ENCODE measurements at places on chromosomes 6 and 20.

GRCh38 chr6:11007715-11008608 lies 36.1 kb downstream of the ELOVL2 start:
- H3K4me1 ChIP-seq = peaks cover 5% of the 10 kb centered on the region
- no peaks in the 10 kb centered on the region for H3K36me3 ChIP-seq
- no peak overlapping the region for H3K4me3 ChIP-seq
- H3K27me3 ChIP-seq = no peaks in the 10 kb centered on the region

DNA sequence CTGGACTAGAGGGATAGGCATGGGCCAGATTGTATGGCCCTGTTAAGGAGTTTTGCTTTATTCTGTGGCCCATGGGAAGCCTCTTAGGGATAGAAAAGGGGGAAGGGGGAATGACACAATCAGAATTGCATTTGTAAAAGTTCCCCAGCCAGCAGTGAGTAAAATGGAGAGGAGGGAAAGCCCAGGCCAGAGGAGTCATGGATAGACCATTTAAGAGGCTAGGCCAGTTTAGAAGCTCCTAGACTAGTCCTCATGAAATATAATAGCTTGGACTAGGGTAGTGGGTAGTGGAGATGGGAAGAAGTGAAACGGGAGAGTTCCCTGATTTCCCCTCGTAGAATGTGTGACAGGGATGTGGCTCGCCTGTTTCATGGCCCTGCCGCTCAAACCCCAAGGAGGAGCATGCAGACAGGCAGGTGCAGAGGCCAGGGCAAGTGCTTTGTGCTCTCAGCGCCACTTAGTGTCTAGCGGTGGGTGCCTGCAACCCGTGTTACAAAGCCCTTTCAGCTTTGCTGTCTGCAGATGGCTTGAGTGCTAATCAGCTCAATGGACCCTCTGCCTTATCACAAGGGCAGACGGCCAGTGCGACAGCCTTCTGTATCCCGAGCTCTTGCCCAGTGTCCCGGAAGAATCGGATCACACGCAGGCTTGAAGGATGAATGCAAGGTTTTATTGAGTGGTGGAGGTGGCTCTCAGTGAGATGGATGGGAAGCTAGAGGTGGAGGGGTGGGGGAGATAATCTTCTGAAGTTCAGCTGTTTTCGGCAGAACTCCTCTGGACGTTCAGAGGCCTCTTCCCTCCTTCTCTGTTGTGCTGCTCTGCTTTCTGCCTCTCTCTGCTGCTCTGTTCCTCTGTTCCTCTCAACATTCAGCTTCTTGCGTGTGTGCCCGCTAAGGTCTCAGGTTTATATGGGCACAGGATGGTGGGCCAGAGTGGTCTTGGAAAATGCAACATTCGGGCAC lies 141.1 kb downstream of the CEP57L1 start:
- no peak overlapping the region for H3K27ac ChIP-seq
- H3K4me3 ChIP-seq = no peak overlapping the region
- DNase-seq = peak; percentile 91
- H3K36me3 ChIP-seq = no peaks in the 10 kb centered on the region
- H3K27me3 ChIP-seq = no peaks in the 10 kb centered on the region

GRCh38 chr6:1527073-1527457 lies 82.7 kb upstream of the FOXC1 start:
- H3K36me3 ChIP-seq = no peaks in the 10 kb centered on the region
- no peak overlapping the region for H3K27ac ChIP-seq
- H3K4me1 ChIP-seq = peaks cover 12% of the 10 kb centered on the region
- no peak overlapping the region for H3K4me3 ChIP-seq
- peak; percentile 61 for DNase-seq

DNA sequence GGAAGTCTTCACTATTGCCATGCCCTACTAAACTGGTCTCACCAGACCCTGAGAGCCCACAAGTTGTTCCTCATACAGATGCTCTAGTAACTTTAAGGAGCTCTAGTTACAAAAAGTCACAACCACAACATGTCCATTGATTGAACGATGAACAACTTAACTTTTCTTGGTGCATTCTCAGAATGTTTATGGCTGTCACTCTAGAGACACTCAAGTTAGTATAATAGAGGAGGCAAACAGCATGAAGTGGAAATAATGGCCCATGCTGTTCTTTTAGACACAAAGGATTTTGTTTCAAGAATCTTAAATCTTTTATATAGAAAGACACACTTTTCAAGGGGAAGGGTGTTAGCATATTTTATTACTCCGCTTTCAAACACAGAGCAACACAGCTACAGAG lies 934.4 kb downstream of the HACE1 start:
- H3K4me1 ChIP-seq = no peaks in the 10 kb centered on the region
- DNase-seq = no peak
- H3K27ac ChIP-seq = no peak overlapping the region
- H3K36me3 ChIP-seq = no peaks in the 10 kb centered on the region
- no peak overlapping the region for H3K4me3 ChIP-seq
- H3K27me3 ChIP-seq = no peaks in the 10 kb centered on the region

GRCh38 chr20:4089756-4090487 lies 74.6 kb upstream of the RNF24 start:
- no peak for DNase-seq
- no peak overlapping the region for H3K27ac ChIP-seq
- no peak overlapping the region for H3K4me3 ChIP-seq
- H3K36me3 ChIP-seq = no peaks in the 10 kb centered on the region
- H3K27me3 ChIP-seq = peaks cover 15% of the 10 kb centered on the region

DNA sequence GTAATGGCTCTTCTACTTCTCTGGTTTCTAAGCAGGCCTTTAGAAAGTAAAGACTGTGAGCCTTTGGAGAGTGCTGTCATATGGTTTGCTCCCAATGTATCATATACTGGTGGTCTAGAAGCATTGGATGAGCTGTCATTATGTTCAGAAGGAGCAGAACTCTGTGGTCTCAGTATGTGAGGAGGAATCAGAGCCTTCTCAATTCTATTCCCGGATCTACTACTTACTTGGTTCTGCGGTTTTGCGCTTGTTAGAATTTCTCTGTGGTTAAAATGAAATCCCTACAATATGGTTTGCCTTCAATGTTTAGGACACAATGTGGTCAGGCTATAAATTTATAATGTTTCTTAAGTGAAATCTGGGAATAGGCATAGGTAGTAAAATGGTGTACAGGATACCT lies 64.6 kb downstream of the RWDD2A start:
- no peak overlapping the region for H3K27ac ChIP-seq
- no peak for DNase-seq
- H3K4me1 ChIP-seq = no peaks in the 10 kb centered on the region
- no peaks in the 10 kb centered on the region for H3K36me3 ChIP-seq
